Thymus (tissue), 14 donors: ENCODE measurements at places on chromosomes 4 and X.
A peak's percentile ranks its signal among the peaks of the same experiment; 100 is the strongest.

DNA sequence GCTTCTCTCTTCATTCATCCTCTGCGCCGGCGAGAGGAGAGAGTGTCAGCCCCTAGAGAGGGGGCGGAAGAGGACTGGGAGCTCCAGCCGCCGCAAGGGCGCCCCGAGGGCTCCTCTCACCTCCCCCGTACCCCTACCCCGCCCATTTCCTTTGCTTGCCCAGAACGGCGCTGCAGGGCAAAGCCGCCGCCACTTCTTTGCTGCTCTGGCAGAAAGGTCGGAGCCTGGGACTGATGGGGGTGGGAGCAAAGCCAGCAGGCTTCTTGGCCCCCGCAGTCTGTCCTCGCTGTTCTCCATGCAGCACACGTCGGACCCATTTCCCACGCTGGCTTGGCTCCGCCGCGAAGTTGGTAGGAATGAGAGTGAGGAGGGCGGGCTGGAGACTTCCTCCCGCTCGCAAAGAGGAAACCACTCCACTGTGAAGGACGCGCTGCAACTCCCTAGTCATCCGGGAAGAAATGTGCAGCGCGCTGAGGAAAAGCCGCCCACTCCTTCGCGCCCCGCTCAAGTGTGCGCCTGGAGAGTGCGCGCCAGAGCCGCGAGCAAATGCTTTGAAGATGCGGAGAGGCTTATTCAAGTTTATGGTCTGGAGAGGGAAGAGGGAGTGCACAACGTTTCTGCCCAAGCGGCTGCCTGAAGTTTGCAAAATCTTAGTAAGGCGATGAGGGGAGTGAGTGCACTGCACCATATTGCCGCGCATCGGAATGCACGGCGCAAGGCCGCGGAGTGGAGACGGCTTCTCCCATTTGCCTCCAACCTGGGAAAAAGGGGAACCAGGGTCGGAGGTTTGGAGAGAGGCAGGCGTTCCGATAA, 2.8 kb upstream of the PCDH7 start:
- peak; percentile 37 for DNase-seq

GRCh38 chr4:147731580-147732517, at the start of gene ARHGAP10:
Gene ARHGAP10 (plus strand): TSS chr4:147732088. CDS start chr4:147732302, 214 bp downstream.
- DNase-seq, result peak; percentile 37

- no peak for DNase-seq
Observed at GRCh38 chr4:81839347-81840042, 367.8 kb upstream of the RASGEF1B start.

DNA sequence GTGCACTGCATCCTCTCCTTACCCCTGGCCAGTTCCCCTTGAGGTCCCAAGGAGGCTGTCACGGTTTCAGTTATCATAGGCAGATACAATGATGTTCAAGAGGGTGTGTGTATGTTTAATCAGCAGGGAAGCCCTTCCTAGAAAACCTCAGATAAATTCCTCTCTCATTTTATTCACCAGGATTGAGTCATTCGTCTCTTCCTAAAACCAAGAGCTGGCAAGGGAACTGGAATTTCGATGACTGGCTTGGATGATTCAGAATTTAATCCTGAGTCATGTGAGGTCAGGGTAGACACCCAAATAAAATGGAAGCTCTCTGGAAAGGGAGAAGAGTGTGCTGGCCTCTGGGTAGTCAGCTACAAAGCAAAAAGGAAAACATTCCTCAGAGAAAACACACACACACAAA, 106.2 kb upstream of the RAPGEF2 start:
- DNase-seq, result no peak

- DNase-seq, result no peak
Observed at GRCh38 chrX:67723580-67724351, 179.9 kb downstream of the AR start.

GRCh38 chr4:26126143-26126718, 194.6 kb upstream of the RBPJ start:
- DNase-seq, result no peak

- DNase-seq, result no peak
Observed at GRCh38 chr4:86928400-86929255, 6.2 kb upstream of the AFF1 start.

DNA sequence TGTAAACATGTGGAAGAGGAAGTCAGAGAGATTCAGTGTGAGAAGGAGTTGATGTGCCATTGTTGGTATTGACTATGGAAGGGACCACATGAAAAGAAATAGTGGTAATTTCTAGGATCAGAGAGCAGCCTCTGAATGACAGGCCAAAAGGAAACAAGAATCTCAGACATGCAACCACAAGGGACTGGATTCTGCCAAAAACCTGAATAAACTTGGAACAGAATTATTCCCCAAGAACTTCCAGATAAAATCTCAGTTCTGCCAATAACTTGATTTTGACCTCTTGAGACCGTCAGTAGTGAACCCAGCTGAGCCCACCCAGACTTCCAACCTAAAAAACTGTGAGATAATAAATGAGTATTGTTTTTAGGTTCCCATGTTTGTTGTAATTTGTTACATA, 653.6 kb upstream of the NR3C2 start:
- no peak for DNase-seq

GRCh38 chrX:123203772-123204171, 19.7 kb downstream of the GRIA3 start:
- no peak for DNase-seq

DNA sequence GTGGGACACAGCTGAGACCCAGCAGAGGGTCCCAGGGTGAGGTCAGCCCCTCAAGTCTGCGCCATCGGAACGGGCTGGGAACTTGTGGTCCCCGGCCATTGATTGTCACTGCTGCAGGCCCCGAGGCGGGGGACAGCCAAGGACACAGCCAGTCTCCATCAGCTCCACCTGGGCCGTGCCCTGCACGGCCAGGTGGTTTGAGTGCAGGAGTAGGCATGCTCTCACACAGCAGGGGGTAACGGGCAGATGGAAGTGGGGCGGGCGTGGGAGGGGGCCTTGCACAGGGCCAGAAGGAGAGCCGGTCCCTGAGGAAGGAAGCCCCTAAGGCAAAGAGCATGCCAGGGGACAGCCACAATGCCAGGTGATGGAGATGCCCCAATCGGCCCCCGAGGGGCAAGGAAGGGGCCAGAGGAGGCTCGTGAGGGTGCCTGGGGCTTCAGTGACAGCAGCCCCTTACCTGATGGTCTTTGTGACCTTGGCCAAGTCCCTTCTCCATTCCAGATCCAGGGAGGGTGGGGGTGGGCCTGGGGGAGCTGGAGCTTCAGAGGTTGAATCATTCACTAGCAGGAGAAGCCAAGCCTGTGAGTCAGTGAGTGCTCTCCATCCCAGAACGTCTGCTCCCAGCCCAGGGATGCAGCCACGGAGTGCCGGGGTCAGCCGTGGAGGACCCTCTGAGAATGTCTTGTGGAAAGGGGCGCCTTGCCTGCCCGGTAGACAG, 2.3 kb downstream of the ATP2B3 start:
- DNase-seq, result no peak

DNA sequence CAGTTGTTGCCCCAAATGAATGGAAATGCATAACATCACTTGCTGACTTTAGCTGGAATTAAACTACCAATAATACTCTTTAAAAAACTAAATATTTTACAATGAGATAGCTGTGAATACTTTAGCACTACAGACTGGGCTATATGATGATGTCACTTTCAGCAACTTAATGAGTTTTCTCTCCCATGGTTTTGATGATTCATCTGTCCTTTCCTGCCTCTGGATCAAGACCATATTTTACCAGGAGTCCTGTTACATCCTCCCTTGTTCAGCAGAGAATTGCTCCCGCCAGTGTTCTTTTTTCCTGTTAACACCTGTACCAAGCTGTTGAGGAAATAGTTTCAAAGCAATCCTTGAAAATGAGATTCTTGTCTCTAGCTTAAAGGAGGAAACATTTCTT, 543.0 kb downstream of the SPRY1 start:
- DNase-seq, result no peak

DNA sequence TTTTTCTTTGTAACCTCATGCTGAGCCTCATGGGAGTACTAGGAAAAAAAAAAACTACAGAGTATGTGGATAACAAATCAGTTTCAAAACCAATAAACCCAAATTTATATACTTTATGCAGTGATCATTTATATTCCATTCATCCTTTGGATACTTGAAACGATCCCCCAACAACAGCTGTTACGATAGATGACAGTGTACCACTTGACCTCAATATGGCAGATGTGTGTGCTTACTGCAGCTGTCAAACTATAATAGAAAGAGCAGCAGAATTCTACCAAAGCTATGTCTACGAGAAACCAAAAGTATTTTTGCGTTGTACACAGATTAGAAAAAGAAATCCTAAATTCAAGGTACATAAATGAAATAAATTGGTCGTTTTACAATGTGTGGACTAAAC, 337.8 kb downstream of the PDGFC start:
- no peak for DNase-seq
